ENCODE measurements at places on chromosomes 7 and 10.

DNA sequence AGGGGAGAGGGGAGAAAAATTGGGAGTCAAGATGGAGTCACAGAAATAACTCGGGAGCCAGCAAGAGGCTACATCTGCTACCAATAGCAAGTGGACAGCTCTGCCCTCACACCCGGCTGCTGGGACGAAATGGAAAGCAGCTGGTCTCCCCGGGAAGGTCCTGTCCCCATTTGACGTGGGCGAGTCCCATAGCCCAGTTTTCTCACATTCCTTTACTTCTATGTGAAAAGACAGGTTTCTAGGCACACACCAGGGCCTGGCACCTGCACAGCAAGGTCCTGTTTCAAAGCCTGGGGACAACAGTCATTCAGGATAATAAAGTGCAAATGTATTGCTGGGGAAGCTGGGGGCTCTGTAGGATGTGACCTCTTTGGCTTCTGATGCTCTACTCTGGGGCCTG, 162.6 kb downstream of the OAT start:
- no peak for DNase-seq

GRCh38 chr7:8205537-8205936, 56.4 kb downstream of the ICA1 start:
- no peak for DNase-seq

DNA sequence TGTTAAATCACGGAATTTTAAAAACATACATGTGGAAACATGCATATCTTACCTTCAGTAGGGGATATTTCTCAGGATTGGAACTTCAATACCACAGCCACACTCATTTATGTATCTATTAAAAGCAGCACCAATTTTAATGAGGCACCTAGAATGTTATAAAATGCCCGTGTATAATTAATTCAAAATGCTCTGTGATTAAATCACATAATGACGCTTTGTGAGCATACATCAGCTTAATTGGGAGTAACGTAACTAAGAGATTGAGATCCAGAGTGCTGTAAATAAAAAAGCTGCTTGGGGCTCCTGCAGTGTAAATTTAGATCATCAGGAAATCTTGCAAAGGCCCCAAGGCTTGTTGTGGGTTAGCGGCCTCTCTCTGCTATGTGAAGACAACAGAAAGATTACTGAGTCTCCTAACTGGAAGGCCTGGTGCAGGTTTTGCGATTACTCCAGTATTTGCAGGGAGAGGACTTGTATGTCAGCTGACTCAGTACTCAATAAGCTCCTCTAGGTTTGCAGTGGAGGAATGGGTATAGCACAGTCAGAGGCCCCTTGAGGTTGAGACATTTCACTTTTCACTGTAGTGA, 195.5 kb upstream of the PHYHIPL start:
- no peak for DNase-seq

GRCh38 chr7:22549667-22550513, 49.9 kb upstream of the STEAP1B start:
- DNase-seq: no peak

- no peak for DNase-seq
Measured at GRCh38 chr7:30790356-30790755, 19.1 kb downstream of the MINDY4 start.

DNA sequence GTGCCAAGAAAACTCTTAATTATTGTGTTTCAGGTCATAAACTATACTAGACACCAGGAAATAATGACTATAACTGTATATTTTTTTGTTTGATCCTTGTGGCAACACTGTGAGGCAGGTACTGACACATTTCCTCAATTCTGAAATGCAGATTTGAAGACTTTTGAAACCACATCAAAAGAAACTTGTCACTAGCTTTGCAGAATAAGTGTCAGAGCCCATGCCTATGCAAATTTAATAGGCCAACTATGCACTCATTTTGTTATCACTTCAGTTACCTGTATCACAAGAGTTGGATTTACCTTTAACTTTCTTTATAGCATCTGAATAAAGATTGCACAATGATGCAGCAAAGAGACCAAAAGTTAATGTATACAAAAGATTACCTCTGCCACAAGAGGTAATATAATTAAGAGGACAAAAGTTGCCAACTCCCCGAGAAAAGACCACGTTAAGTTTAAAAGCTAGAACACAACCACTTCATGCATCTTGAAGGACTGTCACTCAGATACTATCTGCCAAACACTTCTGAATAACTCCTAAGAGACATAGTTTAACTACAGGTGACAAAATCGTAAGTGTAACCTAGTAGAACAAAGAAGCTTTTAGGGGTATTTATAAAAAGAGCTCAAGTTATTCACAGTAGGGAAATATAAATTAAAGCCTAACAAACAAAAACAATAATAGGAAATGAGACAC, 80.5 kb downstream of the ELAPOR2 start:
- DNase-seq: no peak

DNA sequence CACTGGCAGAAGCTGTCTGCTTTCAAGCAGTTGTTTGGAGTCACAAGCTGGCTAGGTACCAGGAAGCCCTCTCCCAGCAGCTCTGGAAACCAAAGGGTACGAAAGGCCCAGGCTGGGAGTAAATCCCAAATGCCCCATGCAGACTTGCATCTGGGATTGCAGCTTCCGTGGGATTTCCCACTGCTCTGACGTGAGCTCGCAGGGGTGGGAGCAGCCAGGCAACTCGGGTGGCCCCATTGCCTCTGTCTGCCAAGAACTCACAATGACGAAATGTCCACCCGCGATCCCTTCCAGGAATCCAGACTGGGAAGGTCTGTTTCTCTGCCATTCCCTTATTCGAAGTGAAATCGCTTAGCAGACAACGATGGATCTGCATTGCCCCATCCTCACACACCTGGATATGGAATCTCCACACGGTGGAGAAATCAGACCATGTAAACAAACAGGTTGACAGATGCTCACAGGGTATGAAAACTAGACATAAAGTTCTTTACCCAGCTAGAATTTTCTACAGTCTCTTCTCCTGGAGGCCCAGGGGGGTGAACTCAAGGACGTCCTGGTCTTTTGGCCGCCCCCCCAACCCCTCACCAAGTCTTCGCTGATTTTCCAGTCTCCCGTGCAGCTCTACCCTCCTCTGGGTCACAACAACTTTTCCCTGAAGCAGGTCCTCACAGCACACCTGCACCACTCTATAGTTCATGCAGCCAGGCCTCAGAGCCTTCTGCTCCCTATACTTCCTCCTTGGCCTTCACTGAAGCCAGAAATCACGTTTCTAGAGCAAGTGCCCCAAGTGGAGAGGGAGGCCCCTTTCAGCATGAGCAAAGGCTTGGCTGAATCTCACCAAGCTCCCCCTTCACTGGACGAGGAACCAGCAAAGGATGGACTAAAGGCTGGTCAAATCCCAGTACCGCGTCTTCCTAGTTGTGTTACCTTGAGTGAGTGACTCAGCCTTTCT, 20.0 kb downstream of the SH3PXD2A start:
- no peak for DNase-seq

GRCh38 chr10:102781921-102782557, 38.3 kb downstream of the WBP1L start:
- no peak for DNase-seq

GRCh38 chr10:120011359-120012130, 119.0 kb downstream of the SEC23IP start:
- no peak for DNase-seq

DNA sequence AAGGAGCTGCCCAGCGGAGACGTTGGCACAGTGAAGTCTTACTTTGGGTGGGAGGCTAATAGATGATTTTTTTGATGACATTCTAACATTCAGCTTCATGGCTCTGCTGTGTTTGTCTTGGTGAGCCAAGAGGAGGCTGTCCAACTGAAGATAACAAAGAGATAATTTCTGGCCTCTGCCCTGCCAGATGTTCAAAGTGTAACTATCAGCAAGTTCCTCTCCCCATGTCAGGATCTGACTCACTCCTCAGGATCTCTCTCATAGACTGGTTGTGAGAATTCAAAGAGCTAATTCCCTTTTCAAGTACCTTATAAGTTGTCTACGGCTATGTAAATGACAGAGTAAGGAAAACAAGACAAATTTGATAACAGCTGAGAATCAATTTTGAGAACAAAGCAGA, 1340.9 kb downstream of the XPNPEP1 start:
- DNase-seq: no peak

- DNase-seq: no peak
Measured at GRCh38 chr7:33079096-33079495, 16.5 kb upstream of the NT5C3A start.

- no peak for DNase-seq
Measured at GRCh38 chr10:24453404-24453830, 244.5 kb downstream of the KIAA1217 start.

- DNase-seq: no peak
Measured at GRCh38 chr7:9958486-9958885, 1015.2 kb upstream of the PHF14 start.

GRCh38 chr10:70448236-70448635, 6.8 kb upstream of the NODAL start:
- no peak for DNase-seq

GRCh38 chr7:124033095-124033806, 384 bp upstream of the TMEM229A start:
- DNase-seq: no peak

DNA sequence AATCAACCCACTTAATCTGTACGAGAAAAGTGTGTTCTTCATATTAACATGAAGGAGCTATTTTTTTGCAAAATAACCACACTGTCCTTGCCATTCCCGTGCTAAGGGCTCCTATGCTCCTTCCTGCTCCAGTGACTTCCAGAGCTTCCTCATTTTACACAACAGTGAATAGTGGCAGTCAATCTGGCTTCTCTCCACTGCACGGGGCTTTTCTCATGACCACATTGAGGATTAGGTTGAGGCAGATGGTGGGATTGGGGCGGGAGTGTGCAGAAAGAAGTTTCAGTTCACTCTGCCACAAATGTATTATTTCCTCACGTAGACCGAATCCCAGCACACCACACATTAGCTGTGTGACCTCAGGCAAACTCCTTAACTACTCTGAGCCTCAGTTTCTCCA, 235.1 kb downstream of the ARHGAP12 start:
- DNase-seq: no peak

Data from stimulated activated CD4-positive, alpha-beta T cell treated with anti-CD3 and anti-CD28 coated beads, Interleukin-4, amount 100 ng/mL, for 48 hours (primary cell).